Myocyte (in vitro differentiated cells): ENCODE measurements at places on chromosomes 7 and 10. TPM values are rescaled to one million over a fixed set of nuclear protein-coding genes. Genes with fewer than 3 reads are reported as not detected.

Gene C7orf57
- total RNA-seq: 0.83 and 1.1 TPM in 2 replicates

Gene HOXA9
- total RNA-seq: 9.1 and 13.0 TPM in 2 replicates

Gene SCD
- total RNA-seq: 502 and 937 TPM in 2 replicates

Gene ZPBP
- not detected in 2 replicates for total RNA-seq

Gene FEZF1
- not detected in 2 replicates for total RNA-seq

Gene PKD2L1
- total RNA-seq: 0.13 TPM in 1 of 2 replicates, not detected in the other

Gene SEMA3C
- 165 and 180 TPM in 2 replicates for total RNA-seq

Gene GARIN1A
- 1.3 and 1.5 TPM in 2 replicates for total RNA-seq

Gene SPDYE6
- total RNA-seq: not detected in 2 replicates

Gene STEAP2
- 6.9 and 7.1 TPM in 2 replicates for total RNA-seq

Gene PRSS1
- total RNA-seq: not detected in 2 replicates

Gene NKX1-2
- total RNA-seq: not detected in 2 replicates

Gene ENKUR
- total RNA-seq: not detected in 2 replicates

Gene CDC123
- 61.7 and 83.4 TPM in 2 replicates for total RNA-seq

Gene ZCWPW1
- total RNA-seq: 4.9 and 8.3 TPM in 2 replicates

Gene OR2A1
- total RNA-seq: not detected in 2 replicates

Gene LEP
- total RNA-seq: not detected in 2 replicates

Gene RHEB
- total RNA-seq: 106 and 114 TPM in 2 replicates

Gene RBP3
- not detected in 2 replicates for total RNA-seq

Gene GFRA1
- total RNA-seq: 11.1 and 12.9 TPM in 2 replicates

Gene PRLHR
- not detected in 2 replicates for total RNA-seq

Gene AKR1D1
- not detected in 2 replicates for total RNA-seq

Gene PLAC9
- total RNA-seq: 0.43 TPM in 1 of 2 replicates, not detected in the other

Gene PLEKHS1
- not detected in 2 replicates for total RNA-seq

Gene SLC16A12
- 0.16 and 0.24 TPM in 2 replicates for total RNA-seq

Gene CLDN4
- total RNA-seq: not detected in 2 replicates

Gene ZDHHC6
- total RNA-seq: 15.3 and 26.8 TPM in 2 replicates

Gene CCDC136
- total RNA-seq: 4.6 and 5.0 TPM in 2 replicates

Gene GRM3
- total RNA-seq: 0.05 TPM in 1 of 2 replicates, not detected in the other

Gene ACSM6
- total RNA-seq: not detected in 2 replicates

Gene SLC26A5
- total RNA-seq: not detected in 2 replicates

Gene GPR37
- 0.42 and 0.62 TPM in 2 replicates for total RNA-seq

Gene PTTG1IP2
- total RNA-seq: not detected in 2 replicates

Gene ZNF786
- total RNA-seq: 5.9 and 6.7 TPM in 2 replicates

Gene SLC13A1
- not detected in 2 replicates for total RNA-seq

Gene IGF2BP3
- total RNA-seq: 23.4 and 28.0 TPM in 2 replicates

Gene COL17A1
- total RNA-seq: 0.03 and 0.16 TPM in 2 replicates

Gene SPDYE9
- 0.08 and 0.26 TPM in 2 replicates for total RNA-seq

Gene GRM8
- 0.72 and 0.99 TPM in 2 replicates for total RNA-seq

Gene OR2A42
- total RNA-seq: not detected in 2 replicates

Gene MALRD1
- not detected in 2 replicates for total RNA-seq

Gene SYT15
- total RNA-seq: 0.03 TPM in 1 of 2 replicates, not detected in the other

Gene KLF14
- total RNA-seq: not detected in 2 replicates

Gene TMEM270
- total RNA-seq: not detected in 2 replicates

Gene DRGX
- total RNA-seq: not detected in 2 replicates

Gene LIPJ
- not detected in 2 replicates for total RNA-seq

Gene C10orf143
- 0.52 and 0.96 TPM in 2 replicates for total RNA-seq

Gene ERVW-1
- total RNA-seq: not detected in 2 replicates

Gene TIMM23B
- 16.2 and 19.7 TPM in 2 replicates for total RNA-seq

Gene SUN1
- 205 and 236 TPM in 2 replicates for total RNA-seq

Gene CPA2
- not detected in 2 replicates for total RNA-seq
